ENCODE measurements at places on chromosomes 4 and X.

GRCh38 chrX:65451663-65452062 is 82.9 kb downstream of the LAS1L start:
- DNase-seq: peak; percentile 0

DNA sequence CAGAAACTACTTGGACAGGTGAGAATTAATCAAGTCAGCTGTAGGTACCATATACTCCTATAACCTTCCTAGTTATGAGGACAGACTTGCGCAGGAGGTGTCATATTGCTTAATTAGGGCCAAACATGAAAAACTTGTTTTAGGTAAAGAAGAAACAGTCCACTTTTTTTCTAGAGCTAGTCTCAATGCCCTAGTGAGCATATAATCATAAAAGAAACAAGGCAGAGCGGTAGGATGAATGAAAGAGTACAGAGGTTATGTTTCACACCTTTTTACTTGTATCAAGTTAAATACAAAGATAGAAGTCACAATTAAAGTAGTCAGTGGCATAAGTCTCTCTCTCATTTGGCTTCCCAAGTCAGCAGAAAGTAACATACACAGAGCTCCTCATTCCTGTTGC is 88.9 kb downstream of the RPS6KA6 start:
- DNase-seq: no peak

DNA sequence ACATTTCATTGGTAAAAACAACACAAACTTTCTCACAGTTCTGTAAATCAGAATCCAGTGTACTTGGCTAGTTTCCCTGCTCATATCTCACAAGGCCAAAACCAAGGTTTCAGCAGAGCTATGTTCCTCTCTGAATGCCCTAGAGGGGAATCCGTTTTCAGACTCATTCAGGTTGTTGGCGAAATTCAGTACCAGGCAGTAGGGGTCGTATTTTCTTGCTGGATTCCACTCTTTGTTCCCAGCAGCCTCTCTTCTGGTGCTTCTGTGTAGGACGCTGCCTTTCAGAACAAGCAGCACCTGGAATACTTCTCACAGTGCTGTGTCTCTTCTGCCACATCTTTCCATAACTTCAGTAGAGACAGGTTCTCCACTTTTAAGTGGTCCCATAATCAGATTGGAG is 351.9 kb downstream of the PCDH18 start:
- no peak for DNase-seq

DNA sequence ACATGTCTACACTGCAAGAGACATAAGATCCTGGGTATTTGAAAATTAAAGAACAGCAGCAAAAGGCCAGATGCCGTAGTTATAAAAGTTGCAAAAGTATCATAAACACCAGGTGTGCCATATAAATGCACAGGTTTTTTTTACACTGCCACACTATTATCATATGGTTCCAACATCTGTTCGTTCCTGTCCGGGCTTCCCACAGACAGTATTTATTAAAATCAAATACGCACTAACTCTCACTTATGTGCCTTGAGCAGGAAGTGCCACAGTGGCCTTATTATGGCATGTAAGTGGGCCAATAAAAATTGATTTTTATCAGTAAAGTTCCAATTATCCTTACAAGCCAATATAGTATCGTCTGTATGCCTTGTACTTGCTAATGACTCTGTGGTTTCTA is 873.2 kb downstream of the RPA4 start:
- no peak for DNase-seq

- no peak for DNase-seq
Measured at GRCh38 chrX:105297041-105297440, 76.5 kb upstream of the TEX13A start.

DNA sequence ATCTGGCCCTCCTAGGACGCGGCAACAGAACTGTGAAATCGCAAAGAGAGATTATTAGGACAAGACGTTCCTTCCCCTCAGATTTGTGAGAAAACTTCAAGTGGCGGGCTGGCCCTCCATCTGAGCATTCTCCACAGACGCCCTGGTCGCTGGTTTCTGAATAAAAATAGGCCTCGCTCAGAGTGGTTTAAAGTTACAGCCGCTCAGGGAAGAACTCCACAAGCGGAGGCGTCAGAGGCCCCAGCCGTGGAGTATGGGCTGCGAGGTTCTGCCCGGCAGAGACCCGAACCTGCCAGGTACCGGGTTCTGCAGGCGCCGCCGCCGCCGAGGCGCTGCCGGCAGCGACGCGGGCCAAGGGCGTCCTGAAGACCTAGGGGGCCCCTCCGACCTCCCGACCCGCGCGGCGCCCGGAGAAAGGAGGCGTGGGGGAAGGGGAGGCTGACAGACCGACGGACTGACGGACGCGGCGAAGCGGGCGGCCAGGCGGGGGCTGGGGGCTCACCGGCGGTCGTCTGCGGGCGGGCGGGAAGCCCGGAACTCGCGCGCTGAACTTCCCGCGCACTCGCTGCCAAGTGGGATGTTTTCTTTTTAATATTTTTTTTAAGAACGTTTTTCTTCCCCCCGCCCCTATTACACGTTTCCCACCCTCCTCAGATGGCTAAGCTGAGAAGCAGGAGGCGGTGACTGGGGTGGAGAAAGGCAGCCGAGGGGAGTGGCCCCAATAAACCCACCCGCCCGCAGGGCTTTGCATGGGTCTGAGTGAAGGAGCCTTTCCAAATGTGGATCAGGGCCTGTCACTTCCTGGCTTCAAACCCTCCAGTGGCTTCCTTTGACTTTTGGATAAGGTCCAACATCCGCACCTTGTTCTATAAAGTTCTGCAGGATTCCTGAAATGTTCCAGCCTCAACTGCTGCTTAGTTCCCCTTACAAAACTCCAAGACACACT is at the start of gene PABPC4L:
TSS of gene PABPC4L (minus strand) at position 574 of the 946 bp plus-strand sequence. CDS start 770 bp downstream, outside the sequence.
- peak; percentile 70 for DNase-seq

GRCh38 chrX:150148749-150149672 is 210.7 kb upstream of the EOLA2 start:
- peak; percentile 29 for DNase-seq

DNA sequence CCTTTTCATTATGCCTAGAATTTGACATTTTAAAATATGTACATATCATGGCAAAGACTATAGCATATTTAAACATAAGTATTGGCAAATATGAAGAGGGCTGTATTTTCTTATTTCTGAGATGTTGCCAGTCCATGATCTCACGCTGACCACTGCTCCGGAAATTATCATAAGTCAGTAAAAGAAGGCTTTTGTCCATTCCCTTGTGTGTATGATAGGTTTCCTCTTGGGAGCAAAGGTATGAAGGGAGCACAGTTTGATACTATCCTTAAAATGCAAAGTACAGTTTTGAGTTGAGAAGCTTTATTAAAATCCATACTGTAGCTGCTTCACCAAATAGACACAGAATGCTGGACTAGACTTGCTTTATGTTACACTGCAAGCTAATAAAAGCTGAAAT is 52.6 kb upstream of the AGA start:
- no peak for DNase-seq

DNA sequence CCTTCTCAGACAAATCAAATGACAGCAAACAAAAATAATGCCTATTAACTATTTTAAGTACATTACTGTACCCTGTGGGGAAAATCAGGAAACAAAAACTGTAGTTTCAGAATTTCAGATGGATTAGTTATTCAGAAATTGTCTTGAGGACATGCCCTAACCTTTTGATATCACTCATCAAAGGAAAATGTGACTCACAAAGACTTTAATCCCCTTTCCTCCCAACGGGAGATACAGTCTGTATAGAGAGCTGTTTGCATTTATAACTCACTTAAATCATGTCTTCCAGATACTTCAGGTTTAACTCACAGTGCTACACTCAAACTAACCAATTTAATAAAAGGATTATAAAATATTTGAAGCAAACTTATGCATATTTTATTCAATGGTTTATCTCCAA is 304.0 kb downstream of the MAPK10 start:
- peak; percentile 33 for DNase-seq

GRCh38 chr4:79155336-79155735 is 170.5 kb downstream of the NAA11 start:
- no peak for DNase-seq

DNA sequence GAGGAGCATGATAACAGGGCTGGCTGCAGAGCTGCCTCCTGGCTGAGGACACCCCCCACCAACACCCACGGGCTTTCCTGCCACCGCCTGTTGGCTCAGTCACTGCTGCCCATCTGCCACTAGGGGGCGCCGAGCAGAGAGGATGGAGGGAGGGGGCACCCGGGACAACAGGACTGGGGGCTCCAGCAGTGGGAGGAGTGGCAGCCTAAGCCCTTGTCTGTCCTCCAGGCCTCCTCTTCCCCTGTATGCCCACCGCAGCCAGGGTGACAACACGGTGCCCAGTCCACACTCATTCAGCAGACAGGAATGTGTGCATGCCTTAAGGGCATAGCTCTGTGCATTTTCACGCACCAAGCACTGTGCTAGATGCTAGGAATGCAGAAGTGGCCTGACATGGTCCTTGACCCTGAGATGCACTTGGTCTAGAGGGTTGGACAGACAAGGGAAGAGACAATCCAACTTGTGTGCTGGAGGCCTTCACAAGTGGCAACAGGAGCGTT is 149.9 kb downstream of the AMMECR1 start:
- peak; percentile 38 for DNase-seq

GRCh38 chrX:55640854-55641253 is 17.7 kb downstream of the FOXR2 start:
- DNase-seq: no peak

DNA sequence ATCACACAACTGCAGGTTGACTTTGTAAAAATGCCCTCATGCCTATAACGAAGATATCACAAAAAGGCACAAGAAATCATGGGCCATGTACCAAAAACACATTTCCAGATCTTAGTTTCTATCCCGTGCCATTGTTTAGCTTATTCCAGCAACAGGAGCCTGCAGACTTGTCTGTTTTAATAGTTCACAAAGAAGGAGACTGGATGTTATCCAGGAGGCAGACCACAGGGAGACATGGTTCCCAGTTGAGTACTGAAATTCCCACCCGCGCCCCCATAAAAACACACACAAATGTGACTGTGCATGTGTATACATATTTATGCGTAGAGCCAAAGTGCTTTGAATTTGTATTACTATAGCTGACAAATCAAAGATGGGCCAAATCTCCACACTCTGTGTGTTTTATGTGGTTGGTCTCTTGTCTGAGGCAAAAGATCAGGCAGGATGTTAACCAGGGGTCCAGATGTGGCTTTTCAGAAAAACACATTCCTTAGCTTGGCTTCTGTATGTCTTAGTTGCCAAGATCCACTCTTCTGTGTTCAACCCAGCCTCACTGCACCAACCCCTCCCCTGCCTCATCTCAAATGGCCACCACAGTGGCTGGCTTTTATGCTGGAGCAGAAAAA is 469.2 kb upstream of the DIPK2B start:
- peak; percentile 58 for DNase-seq

DNA sequence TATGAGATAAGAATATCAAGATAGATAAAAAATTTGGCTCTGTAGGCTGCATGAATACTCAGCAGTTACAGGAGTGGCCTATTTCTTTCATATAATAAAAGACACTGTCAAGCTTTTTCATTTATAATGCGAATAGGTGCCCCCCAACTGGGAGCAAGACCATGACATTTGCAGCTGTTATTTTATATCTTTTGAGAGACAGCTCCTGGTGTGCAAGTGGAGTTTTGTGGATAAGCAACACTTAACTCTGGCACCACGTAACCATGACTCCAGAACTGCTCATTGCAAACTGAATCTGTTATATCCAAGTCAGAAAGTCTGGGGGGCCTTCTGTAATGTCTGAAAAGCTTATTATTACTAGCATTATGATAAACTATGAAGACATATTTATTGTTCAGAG is 1372.4 kb downstream of the C4orf33 start:
- DNase-seq: no peak

DNA sequence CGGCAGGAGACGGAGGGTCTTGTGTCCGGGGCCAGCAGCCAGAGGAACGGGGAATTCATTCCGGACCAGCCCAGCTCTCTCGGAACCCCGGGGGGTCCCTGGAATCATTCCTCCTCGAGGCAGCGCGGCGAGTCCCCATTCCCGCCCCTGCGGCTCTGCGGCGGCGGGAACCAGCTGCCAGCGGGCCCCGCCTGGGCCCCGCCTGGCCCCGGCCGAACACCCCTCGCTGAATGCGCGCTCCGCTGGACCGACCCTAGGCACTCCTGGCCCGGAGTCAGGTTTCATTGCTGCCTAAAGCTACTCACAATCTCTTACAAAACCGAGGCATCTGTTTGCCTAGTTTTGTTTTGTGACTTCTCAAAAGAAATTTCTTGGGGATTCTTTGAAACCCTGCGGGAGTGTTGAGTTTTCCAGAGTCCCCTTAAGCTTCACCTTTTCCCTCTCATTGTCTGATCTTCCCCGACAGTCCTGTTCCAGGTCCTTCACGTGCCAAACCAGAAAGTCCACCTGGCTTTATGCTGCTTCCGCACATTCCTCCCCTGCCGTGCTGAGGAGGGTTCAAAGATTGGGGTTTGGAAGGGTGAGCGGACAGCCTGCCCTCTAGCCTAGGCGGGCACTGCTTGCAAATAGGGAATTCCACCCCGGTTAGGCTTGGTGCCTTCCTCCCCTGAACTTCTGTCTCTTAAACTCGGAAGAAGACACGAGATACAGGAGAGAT is 789 bp downstream of the ARHGAP10 start:
- DNase-seq: peak; percentile 56

DNA sequence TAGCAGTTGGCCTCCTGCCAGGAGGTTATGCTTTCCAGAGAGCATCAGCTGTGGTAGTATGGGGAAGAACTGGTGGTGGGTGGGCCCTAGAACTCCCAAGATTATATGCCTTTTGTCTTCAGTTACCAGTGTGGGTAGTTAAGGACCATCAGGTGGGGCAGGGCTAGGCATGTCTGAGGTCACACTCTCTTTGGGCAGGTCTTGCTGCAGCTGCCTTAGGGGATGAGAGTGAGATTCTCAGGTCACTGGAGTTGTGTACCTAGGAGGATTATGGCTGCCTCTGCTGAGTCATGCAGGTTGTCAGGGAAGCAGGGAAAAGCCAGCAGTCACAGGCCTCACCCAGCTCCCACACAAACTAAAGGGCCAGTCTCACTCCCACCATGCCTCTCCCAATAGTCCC is 172.9 kb upstream of the GYPA start:
- no peak for DNase-seq

GRCh38 chr4:61375301-61375700 is 175.2 kb downstream of the ADGRL3 start:
- peak; percentile 7 for DNase-seq

DNA sequence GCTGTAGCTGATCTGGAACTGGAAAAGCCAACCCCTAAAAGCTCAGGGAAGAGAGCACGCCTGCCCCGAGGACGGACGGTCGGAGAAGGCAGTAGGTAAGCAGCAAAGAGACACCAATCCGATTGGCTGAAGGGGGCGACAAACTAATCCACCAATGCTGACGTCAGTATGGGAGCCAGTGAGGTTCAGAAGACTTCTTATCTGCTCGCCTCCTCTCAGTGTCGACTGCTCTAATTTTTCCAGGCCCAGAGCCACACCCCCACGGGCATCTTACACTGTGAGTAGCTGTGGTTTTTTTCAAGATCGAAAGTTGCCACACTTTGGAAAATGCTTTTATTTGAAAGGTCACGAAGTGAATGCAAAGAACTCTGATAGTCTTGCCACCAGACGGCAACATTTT is at the start of gene DCAF8L1:
TSS of gene DCAF8L1 (minus strand) at position 101 of the 400 bp plus-strand sequence. CDS start 115 bp downstream, outside the sequence.
- DNase-seq: no peak
